Spleen (tissue), 13 donors: ENCODE measurements at places on chromosomes 2 and 18. TPM values are rescaled to one million over a fixed set of nuclear protein-coding genes. Genes with fewer than 3 reads are reported as not detected.

GRCh38 chr18:25456334-25457010 is 104.5 kb upstream of the ZNF521 start:
- no peak for DNase-seq

GRCh38 chr18:39872651-39873050 is 2082.4 kb upstream of the PIK3C3 start:
- DNase-seq: no peak

DNA sequence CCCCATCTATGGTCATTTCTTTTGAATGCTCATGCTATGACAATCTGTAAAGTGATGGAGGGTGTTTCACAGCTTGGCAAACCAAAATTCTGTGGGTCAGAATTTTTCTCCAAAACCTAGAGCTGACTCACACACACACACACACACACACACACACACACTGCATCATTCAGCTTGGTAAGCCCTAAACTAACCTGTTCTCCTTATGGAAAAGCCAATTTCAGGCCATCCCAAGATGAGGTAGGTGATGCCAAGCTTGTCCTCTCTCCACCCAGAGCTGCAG is 45.0 kb upstream of the NRP2 start:
- no peak for DNase-seq

- no peak for DNase-seq
Observed at GRCh38 chr2:47198985-47199451, 43.9 kb upstream of the STPG4 start.

DNA sequence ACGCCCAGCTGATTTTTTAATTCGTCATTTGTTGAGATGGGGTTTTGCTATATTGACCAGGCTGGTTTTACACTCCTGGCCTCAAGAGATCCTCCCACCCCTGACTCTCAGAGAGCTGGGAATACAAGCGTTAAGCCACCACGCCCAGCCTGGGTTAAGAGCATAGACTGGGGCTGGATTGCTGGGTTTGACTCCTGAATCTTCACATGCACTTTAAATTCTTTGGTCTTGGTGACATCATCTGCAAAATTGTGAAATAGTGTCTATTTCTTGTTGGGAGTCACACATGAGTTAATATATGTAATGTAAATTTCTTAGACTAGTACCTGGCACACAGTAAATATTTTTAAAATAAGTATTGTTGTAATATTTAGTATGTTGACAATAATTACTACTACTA is 257.4 kb downstream of the DOK6 start:
- DNase-seq: no peak

GRCh38 chr18:8937160-8938094 is 165.1 kb upstream of the NDUFV2 start:
- DNase-seq: no peak

- DNase-seq: no peak
Observed at GRCh38 chr2:168243061-168243460, 4.3 kb downstream of the STK39 start.

The PNKD gene
- 92.1 TPM for polyA plus RNA-seq

GRCh38 chr2:208915401-208915800 is 508.4 kb upstream of the MAP2 start:
- DNase-seq: no peak

DNA sequence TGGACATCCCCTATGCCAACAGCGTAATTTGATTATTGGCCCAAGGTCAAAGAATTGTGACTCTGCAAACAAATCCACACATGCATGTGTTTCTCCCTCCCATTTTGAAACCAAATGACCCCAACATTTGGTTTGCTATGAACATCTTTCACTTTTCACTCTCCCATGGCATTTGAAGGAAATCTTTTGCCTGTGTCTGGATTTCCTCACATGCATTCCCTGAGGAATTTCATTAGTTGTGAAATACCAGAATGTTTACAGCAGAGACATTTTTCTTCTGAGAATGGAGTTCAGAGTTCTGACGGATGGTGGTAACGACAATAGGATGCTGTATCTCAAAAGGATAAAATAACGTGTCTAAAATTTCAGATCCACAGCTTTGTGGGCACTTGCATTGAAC is 60.3 kb upstream of the LMAN1 start:
- DNase-seq: no peak

GRCh38 chr2:204628926-204629712 is 83.8 kb downstream of the PARD3B start:
- DNase-seq: no peak

DNA sequence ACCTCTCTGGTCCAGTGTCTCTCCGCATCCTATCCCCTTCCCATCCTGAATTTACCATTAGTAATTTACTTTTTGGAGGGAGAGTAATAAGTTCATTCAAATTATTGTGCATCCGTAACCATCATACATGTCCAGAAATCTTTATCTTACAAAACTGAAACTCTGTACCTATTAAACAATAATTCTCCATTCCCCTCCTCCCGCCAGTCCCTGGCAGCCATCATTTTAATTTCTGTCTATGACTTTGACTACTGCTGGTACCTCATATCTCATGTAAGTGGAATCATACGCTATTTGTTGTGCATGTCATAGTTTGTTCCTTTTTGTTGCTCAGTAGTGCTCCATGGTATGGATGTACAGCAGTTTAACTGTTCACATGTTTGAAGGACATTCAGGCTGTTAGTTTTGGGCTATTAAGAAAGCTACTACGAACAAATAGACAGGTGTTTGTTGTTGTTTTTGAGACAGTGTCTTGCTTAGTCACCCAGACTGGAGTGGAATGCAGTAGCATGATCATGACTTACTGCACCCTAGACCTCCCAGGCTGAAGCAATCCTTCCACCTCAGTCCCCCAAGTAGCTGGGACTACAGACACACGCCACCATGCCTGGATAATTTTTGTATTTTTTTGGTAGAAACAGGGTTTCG is 2.0 kb downstream of the LIMS1 start:
- DNase-seq: no peak

DNA sequence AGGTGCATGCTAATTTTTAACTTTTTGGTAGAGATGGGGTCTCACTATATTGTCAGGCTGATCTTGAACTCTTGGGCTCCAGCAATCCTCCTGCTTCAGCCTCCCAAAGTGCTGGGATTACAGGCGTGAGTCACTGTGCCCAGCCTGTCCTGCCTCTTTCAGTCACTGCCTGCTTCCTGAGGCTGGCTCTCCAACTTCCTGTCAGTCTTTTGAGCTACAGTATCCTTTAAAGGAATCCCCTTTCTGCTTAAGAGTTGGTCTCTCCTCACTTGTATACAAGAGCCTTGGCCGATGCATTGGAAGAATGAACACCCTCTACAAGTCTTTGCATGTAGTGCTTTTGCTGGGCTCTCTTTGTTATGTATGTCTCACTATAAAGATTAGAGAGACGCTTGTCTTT is 88.4 kb upstream of the SMAD2 start:
- DNase-seq: no peak

DNA sequence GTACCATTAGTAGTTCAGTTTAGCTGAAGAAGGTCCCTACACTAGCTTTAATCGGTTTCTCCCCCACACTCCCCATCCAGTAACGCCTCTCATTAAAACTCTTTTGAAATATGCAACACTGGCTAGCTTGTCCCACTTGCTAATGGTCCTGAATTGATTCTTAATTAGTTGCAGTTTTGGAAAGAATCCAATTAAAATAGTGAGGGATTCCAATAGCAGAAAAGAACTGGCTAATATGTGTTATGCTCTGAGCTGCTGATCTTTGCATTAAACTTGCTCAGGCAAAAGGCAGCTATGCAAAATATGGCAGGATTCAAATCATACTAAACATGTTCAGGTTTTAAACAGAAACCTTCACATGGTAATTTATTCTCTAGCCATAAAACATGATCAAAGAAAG is 252.5 kb upstream of the HNRNPA3 start:
- DNase-seq: no peak

DNA sequence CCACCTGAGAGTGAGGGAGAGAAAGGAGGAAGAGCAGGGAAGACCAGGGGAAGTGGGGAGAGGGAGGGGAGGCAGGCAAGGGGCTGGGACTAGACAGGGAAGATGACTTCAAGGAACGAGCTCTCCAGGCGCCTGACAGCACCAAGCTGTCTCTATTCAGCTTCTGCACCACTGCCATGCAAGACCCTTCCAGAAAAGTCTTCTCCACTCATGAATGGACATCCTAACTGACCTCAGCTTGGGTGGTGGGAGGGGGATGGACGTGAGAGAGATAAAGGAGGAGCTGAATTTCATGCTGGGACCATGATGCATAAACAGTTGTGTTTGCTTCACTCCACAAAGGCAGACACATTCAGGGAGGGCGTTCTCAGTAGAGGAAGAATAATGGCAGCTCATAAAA is 206.4 kb upstream of the ARL4C start:
- DNase-seq: no peak

- DNase-seq: no peak
Observed at GRCh38 chr2:215372968-215373649, 61.2 kb downstream of the ATIC start.

The ESPNL gene
- 6.2 TPM for polyA plus RNA-seq

DNA sequence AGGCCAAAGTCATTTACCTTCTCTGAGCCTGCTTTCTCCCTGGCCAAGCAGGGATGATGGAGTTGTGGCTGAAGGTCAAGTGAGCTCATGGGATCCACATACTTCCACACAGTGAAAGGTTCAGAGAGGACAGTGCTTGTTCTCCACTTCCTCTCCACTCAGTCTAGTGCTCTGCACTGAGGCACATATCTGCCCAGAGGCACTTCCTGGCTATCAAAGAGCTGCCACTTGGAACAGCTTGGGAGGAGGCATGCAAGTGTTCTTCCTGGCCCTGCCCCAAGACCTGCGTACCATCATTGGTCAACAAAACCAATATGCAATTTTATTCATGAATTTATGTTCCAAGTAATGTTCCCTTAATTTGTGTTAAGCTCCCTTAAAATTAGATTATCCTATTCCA is 71.9 kb downstream of the RNF152 start:
- no peak for DNase-seq

DNA sequence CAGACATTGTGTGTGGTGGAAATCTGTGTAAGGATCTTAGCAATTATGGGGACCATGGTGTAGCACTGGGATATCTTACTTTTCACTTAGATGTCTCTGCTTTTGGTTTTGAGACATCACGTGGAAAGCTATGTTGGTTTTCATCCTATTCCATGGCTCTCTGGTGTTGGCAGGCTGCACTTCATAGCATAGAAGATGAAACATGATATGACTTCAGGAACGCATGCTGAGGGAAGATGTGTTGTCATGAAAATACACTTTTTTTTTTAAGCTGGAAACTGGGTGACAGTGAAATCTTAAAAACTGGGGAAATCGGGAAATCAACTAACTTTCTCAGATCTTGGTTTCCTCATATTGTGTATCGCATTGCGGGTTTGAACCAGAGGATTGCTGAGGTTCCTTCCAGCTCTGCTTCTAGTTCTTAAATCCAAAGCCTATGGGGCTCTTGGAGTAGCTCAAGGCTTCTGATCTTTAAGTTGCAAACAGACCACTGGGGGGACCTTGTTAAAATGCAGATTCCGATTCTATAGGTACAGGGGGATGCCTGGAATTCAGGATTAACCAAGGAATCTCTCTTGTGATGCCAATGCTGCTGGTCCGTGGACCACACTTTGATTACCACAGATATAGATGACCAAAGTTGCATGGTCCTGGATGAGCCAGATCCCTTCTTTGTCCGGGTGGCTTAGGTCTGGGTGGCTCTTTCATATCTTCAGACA is 160.7 kb downstream of the SH3RF3 start:
- DNase-seq: no peak

DNA sequence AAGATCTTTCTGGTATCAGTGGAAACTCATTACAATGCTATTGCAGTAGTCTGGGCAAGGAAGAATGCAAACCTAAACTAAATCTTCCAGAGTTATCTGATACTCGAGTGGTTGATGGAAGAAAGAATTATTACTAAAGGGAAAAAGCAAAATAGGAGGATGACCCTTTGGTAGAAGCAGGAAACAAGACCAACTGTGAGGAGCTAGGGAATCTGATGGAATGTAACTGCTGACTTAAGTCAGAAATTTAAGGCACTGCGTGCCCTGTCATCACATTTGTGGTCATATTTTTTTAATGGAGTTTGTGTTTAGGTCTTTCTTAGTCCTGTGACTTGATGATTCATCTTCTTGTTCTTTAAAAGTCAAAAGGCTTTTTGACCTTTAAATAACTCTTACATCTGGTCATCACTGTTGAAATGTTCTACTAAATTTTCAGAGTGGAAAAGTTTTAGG is 36.5 kb upstream of the ARMC9 start:
- no peak for DNase-seq

GRCh38 chr2:26298638-26299393 is 47.1 kb upstream of the SELENOI start:
- peak; percentile 80 for DNase-seq

DNA sequence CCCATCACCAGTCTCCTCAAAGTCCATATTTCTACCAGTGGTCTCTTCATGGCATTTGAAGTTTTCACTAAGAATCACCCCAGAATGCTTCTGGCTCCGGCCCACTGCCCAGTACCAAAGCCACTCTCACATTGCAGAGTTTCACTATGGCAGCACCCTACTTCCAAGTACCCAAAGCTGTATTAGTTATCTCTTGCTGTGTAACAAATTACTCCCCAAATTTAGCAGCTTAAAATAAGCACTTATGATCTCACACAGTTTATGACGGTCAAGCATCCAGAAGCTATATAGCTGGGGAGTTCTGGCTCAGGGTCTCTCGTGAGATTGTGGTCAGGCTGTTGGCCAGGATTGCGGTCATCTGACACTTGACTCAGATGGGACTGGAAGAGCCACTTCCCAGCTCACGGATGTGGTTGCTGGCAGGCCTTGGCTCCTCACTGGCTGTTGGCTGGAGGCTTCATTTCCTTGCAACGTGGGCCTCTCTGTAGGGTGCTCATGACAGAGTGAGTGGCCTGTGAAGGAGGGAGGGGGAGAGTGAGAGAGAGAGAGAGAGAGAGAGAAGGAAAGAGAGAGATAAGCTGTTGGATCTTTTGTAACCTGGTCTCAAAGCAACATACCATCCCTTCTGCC is 189.5 kb downstream of the CTIF start:
- no peak for DNase-seq

The POLE4 gene
- polyA plus RNA-seq: 90.0 TPM
